Naive thymus-derived CD4-positive, alpha-beta T cell (primary cell): ENCODE measurements at places on chromosomes 3 and 15. TPM values are rescaled to one million over a fixed set of nuclear protein-coding genes. Genes with fewer than 3 reads are reported as not detected.

The STXBP5L gene
- total RNA-seq, result not detected in 2 replicates

The ICE2 gene
- 70.9 and 76.1 TPM in 2 replicates for total RNA-seq

The QTRT2 gene
- 38.8 TPM for total RNA-seq

The PAK6 gene
- not detected for total RNA-seq

The A4GNT gene
- total RNA-seq, result not detected

The DPPA4 gene
- 3.7 TPM for total RNA-seq

The GUCA1C gene
- total RNA-seq, result not detected

The CHRM5 gene
- not detected for total RNA-seq

The ZIC4 gene
- total RNA-seq, result not detected

The LRRC31 gene
- total RNA-seq, result not detected

The RHCG gene
- not detected in 2 replicates for total RNA-seq

The ABHD6 gene
- 6.6 TPM for total RNA-seq

- no peak overlapping the region for H3K4me3 ChIP-seq
- no peak overlapping the region for H3K27ac ChIP-seq
- no peak for DNase-seq
- H3K4me1 ChIP-seq, result no peaks in the 10 kb centered on the region
- H3K27me3 ChIP-seq, result no peaks in the 10 kb centered on the region
Observed at GRCh38 chr15:79179108-79179561, 88.6 kb upstream of the RASGRF1 start.

- H3K27ac ChIP-seq, result no peak overlapping the region
- no peak overlapping the region for H3K4me3 ChIP-seq
- no peak for DNase-seq
- peaks cover 33% of the 10 kb centered on the region for H3K36me3 ChIP-seq
Observed at GRCh38 chr15:25378501-25378901, 60.3 kb downstream of the UBE3A start.

DNA sequence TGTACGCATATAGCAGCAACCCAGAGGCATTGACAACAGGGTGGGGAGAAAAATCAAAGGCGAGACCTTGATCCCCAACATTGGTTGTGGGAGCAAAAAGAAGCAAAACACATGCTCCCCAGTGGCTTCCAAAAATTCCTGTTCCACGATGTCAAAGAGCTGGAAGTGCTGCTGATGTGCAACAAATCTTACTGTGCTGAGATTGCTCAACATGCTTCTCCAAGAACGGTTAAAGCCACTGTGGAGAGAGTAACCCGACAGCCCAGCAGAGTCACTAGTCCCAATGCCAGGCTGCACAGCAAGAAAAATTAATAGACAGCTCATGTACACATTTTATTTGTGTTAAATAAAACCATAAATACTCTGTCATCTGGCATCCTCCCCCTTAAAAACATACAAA lies 179.9 kb upstream of the PFN2 start:
- H3K27ac ChIP-seq, result no peak overlapping the region
- no peak overlapping the region for H3K4me3 ChIP-seq
- H3K36me3 ChIP-seq, result no peaks in the 10 kb centered on the region
- DNase-seq, result no peak
- H3K4me1 ChIP-seq, result no peaks in the 10 kb centered on the region

DNA sequence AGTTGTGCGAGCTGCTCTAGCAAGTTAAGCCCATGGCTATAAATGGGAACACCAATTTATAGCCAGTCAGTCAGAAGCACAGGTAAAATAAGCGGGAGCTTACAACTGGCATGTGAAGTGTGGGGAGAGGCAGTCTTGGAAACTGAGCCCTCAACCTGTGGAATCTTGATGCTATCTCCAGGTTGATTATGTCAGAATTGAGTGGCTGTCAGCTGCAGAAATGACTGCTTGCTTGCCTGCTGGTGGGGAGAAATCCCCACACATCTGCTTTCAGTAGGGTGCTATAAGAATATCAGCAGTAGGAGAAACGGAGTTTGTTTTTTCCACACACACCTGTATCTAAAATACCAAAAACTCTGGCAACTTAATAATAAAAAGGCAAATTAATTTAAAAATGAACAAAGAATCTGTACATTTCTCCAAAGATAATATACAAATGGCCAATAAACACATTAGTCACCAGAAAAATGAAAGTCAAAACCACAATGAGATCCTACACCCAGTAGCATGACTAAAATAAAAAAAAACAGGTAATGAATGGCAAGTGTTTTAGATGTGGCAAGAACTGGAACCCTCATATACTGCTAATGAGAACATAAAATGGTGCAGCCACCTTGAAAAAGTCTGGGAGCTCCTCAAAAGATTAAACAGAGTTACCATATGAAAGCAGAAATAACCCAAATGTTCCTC lies 26.0 kb upstream of the MAP4 start:
- no peaks in the 10 kb centered on the region for H3K27me3 ChIP-seq
- no peak overlapping the region for H3K4me3 ChIP-seq
- no peak for DNase-seq
- H3K4me1 ChIP-seq, result no peaks in the 10 kb centered on the region
- H3K36me3 ChIP-seq, result no peaks in the 10 kb centered on the region
- no peak overlapping the region for H3K27ac ChIP-seq

GRCh38 chr15:101099183-101099582 lies 152.7 kb downstream of the CHSY1 start:
- no peaks in the 10 kb centered on the region for H3K27me3 ChIP-seq
- H3K4me3 ChIP-seq, result no peak overlapping the region

DNA sequence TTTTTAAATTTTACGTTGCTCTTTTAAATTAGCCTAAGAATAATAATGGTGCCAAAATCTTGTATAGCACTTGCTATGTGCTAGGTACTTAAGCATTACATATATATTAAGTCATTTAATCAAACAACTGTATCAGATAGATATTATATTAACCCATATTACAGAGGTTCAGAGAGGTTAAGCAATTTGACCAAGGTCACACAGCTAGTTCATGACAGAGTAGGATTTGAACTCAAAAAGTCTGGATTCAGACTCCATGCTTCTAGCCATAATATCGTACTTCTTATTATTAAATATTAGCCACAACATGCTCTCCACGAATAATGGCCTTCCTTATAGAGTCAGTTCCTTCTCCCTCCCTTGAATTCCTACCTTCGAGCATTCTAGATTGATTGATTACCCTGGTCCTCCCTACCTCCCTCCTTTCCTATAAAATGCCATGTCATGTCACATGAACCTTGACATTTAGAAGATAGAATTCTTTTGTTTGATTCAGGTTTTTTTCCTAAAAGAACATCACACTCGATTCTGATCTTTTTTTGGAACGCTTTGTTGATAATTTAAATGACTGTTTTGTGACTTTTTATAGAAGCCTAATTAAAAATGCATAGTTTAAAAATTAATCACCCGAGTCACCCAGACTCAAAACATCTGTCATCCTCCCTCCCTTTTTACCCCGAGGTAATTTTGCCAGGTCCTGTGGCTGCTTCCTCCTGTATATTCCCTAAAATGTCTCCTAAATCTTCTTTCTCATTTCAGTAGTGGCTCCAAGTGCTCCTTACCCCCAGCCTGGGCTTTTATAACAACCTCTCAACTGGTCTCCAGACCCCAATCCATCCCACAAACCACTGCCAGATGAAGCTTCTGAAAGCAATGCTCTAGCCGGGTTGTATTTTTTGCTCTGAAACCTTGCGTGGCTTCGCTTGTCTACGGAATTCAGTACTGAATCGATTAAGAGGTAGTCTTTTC lies 8.5 kb upstream of the PSMD6 start:
- H3K27ac ChIP-seq, result no peak overlapping the region
- H3K27me3 ChIP-seq, result peaks cover 3% of the 10 kb centered on the region
- H3K4me1 ChIP-seq, result no peaks in the 10 kb centered on the region
- H3K4me3 ChIP-seq, result no peak overlapping the region

- H3K4me3 ChIP-seq, result no peak overlapping the region
- H3K4me1 ChIP-seq, result no peaks in the 10 kb centered on the region
- H3K36me3 ChIP-seq, result no peaks in the 10 kb centered on the region
Observed at GRCh38 chr3:177229791-177230190, 32.5 kb upstream of the TBL1XR1 start.

- H3K27me3 ChIP-seq, result no peaks in the 10 kb centered on the region
- no peak overlapping the region for H3K27ac ChIP-seq
Observed at GRCh38 chr3:169886671-169887070, 16.9 kb upstream of the LRRC31 start.

DNA sequence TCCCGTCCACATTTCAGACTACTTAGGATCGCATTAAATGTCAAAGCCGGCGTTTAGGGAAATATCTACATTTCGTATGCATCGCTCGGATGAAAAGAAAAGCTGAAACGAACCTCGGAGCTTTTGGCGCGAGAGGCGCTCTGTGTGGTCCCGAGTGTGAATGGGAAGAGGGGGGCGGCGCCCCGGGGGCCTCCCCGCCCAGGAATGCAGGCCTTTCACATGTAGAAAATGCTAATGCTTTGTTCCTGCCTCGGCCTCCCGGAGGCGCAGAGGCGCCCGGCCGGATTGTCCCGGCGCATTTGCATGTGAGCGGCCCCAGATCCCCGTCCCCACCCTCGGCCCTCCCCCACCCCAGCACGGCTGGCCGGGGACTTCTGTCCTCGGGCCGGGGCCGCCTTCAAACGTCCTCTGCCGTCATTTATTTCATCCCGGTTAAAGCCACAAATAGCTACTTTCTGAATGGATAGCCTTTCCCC lies 37.0 kb upstream of the TRIM71 start:
- no peaks in the 10 kb centered on the region for H3K36me3 ChIP-seq
- DNase-seq, result no peak
- peaks cover 7% of the 10 kb centered on the region for H3K4me1 ChIP-seq
- no peak overlapping the region for H3K27ac ChIP-seq

- peak overlapping the region; percentile 91 for H3K27ac ChIP-seq
- H3K4me3 ChIP-seq, result peak overlapping the region; percentile 81
- H3K36me3 ChIP-seq, result peaks cover 41% of the 10 kb centered on the region
- no peaks in the 10 kb centered on the region for H3K27me3 ChIP-seq
Observed at GRCh38 chr3:15428539-15428938, 1.1 kb downstream of the EAF1 start.

- no peaks in the 10 kb centered on the region for H3K4me1 ChIP-seq
- H3K4me3 ChIP-seq, result no peak overlapping the region
- H3K36me3 ChIP-seq, result no peaks in the 10 kb centered on the region
- no peak overlapping the region for H3K27ac ChIP-seq
- H3K27me3 ChIP-seq, result no peaks in the 10 kb centered on the region
Observed at GRCh38 chr3:197352382-197352781, 54.0 kb upstream of the DLG1 start.

GRCh38 chr3:146914409-146914808 lies 309.3 kb upstream of the PLSCR5 start:
- no peak overlapping the region for H3K4me3 ChIP-seq
- no peaks in the 10 kb centered on the region for H3K4me1 ChIP-seq
- DNase-seq, result no peak
- no peaks in the 10 kb centered on the region for H3K36me3 ChIP-seq

GRCh38 chr3:33054100-33055092 lies 42.5 kb downstream of the GLB1 start:
- H3K4me1 ChIP-seq, result peaks cover 72% of the 10 kb centered on the region
- H3K27ac ChIP-seq, result no peak overlapping the region
- no peaks in the 10 kb centered on the region for H3K27me3 ChIP-seq
- H3K4me3 ChIP-seq, result peak overlapping the region; percentile 36
- peaks cover 30% of the 10 kb centered on the region for H3K36me3 ChIP-seq

- DNase-seq, result no peak
- H3K36me3 ChIP-seq, result no peaks in the 10 kb centered on the region
- no peaks in the 10 kb centered on the region for H3K27me3 ChIP-seq
- H3K4me3 ChIP-seq, result no peak overlapping the region
Observed at GRCh38 chr3:20561166-20561565, 375.2 kb upstream of the SGO1 start.

GRCh38 chr3:178392511-178392926 lies 143.7 kb upstream of the KCNMB2 start:
- no peaks in the 10 kb centered on the region for H3K4me1 ChIP-seq
- no peak for DNase-seq
- H3K27me3 ChIP-seq, result no peaks in the 10 kb centered on the region
- H3K27ac ChIP-seq, result no peak overlapping the region
- no peak overlapping the region for H3K4me3 ChIP-seq

DNA sequence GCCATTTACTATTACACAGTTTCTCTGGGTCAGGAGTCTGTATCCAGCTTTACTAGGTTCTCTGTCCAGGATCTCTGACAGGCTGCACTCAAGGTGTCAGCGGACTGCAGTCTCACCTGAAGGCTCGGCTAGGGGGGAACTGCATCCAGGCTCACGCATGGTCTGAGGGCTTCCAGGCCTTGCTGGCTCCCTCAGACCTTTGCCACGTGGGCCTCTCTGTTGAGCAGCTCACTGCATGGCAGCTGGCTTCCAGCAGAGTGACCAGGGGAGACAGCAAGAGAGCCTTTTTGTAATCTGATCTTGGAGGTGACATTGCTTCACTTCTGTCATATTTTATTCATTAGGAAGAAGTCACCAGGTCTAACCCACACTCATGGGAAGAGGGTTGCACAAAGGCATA lies 152.3 kb downstream of the CACNA2D3 start:
- no peak for DNase-seq
- no peak overlapping the region for H3K27ac ChIP-seq
- H3K36me3 ChIP-seq, result no peaks in the 10 kb centered on the region
- no peak overlapping the region for H3K4me3 ChIP-seq

- H3K27me3 ChIP-seq, result no peaks in the 10 kb centered on the region
- no peaks in the 10 kb centered on the region for H3K4me1 ChIP-seq
- H3K27ac ChIP-seq, result no peak overlapping the region
Observed at GRCh38 chr15:63136742-63137141, 15.1 kb downstream of the LACTB start.

DNA sequence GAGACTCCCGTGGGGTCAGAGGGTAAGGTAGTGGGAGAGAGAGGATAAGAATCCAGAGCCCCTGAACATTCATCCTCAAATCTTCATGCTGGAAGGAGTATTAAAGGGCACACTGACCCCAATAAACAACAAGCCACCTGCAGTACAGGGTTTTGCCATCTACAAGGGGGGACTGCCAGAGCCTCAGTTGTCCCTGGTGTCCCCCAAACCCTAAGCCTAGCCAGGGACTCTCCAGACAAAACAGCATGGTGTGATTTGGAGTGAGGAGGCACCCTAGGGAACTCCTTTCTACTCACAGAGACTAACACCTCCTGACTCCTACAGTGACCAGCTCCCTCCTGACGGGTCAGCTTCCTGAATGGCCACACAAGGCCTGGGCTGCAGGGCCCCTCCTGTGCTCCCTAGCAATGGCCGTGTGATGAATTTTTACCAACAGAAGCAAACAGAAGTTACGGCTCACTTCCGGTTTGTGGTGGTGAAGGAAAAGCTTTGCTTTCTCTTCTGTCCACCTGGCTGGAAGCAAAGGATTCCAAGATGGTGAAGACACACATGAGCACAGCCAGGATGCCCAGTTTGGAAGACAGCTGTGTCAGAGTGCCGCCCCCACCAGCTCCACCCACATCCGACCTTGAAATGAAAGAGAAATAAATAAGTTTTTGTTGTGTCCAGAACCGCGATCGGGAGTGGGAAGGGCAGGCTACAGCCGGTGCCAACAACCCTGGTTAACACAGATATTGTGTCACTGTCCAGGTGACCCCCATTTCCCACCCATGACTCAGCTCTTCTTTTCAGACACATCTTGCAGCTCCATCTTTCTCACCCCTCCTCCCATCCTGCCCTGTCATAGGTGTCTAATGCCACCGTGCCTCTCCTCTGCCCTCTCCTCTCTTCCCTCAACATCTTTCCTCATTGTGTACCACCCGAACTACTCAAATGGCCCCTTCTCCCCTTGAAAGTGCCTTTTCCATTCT lies 69.6 kb upstream of the ATP13A3 start:
- H3K27me3 ChIP-seq, result no peaks in the 10 kb centered on the region
- peak overlapping the region; percentile 27 for H3K4me3 ChIP-seq
- H3K27ac ChIP-seq, result no peak overlapping the region
- no peaks in the 10 kb centered on the region for H3K36me3 ChIP-seq

- no peak overlapping the region for H3K27ac ChIP-seq
- no peak overlapping the region for H3K4me3 ChIP-seq
- DNase-seq, result no peak
Observed at GRCh38 chr3:50275996-50276761, 2.7 kb upstream of the LSMEM2 start.

GRCh38 chr3:15440891-15441290 lies 13.5 kb downstream of the EAF1 start:
- H3K4me3 ChIP-seq, result no peak overlapping the region
- no peak overlapping the region for H3K27ac ChIP-seq
- H3K4me1 ChIP-seq, result no peaks in the 10 kb centered on the region
